ENCODE measurements at places on chromosomes 12 and 14.
A peak's percentile ranks its signal among the peaks of the same experiment; 100 is the strongest.

DNA sequence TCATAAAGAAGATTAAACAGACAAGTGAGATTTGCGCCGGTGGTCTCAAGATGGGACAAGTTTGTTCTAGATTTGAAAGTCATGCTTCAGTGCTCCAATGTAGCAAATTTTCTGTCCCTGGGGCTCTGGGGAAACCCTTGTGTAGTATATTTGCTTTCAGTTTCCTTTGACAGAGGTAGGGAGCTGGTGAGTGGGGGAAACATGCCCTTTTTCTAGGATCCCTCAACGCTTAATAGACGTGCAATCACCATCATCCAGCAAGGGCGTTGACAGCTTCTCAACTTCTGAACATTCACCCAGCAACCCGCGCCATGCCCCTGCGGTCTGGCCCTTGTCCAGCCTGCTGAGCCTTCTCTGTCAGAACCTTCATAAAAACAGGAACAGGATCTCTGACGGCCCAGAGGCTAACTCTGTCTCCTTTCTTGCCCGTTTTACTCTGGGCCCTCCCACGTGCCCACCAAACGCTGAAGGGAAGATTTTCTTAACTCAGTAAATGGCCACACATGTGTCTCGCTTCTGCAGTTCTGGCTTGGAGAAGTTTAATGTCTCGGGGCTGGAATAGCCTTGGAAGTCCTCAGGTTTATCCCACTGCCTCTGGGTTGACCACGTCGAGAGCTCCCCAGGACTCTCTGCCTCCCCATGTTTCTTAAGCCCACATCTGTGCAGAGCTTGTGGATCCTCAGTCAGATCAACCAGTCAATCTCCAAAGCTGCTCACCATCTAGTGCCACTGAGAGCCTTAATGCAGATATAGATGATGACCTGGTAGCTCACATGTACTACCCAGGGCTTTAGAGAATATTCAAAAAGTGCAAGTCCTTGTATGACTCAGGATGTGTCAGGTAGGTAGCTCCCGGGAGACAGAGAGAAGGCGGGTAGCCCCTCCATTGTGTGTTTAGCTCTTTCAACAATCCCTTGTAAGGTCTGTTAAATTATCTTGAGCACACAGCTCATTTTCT is 58.1 kb upstream of the CCND2 start:
- DNase-seq: no peak

DNA sequence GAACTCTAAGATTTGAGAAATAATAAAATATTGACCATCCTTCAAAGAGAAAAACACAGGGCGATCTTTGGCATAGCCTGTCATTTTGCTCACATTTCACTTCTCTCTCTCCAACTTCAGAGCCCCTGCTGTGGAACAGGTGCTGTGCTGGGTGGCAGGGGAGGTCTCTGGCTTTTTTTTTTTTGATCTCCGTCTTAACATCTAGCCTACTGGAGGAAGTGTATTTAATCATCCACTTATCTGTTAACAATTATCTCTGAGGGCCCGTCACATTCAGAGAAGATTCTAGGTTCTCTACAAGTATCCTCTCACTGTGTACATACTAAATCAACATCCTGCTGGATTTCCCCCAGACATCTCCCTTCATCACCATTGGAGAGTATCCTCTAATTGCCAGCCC is 34.1 kb downstream of the CHST11 start:
- DNase-seq: no peak

DNA sequence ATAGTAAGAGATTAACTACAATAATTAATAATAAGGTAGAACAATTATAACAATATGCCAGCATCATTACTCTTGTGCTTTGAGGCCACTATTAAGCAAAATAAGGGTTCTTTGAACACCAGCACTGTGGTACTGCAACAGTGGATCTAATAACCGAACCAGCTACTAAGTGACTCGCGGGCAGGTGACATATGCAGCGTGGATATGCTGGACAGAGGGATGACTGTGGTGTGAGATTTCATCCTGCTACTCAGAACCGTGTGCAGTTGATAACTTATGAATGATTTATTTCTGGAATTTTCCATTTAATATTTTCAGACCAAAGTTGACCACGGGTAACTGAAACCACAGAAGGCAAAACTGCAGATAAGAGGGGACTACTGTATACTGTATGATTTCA is 34.4 kb downstream of the BMAL2 start:
- DNase-seq: no peak

DNA sequence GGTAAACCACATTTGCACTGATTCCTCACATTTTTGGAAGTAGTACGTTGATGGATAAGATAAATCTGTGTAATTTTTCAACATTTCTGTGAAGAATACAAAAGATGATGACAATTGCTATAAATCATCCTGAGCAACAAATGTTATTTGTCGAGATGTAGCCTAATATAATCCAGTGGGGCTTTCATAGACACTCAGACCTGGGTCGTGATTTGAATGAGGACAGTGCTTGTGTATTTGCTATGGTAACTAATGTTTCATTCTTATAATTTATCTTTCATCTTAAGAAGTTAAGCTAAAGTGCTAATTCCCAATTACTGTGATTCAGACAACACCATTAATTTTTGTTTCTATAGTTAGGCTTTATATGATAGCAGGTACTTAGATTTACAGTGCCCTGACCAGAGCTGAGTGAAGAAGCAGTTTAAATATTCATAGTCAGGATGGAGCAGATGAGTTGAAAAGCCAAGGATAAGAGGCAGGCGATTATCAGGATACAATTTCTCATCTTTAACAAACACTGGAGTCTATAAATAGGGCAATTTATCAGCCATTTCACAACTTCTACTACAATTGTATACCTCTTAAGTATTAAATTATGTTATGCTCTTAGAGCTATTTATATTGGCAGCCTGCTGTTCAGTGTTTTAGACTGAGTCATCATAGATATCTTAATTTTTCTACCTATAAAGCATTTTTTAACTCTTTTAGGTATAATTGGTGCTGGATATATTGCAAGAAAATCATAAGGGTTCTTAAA is 359.9 kb downstream of the TRHDE start:
- DNase-seq: no peak

GRCh38 chr14:88825503-88825902 is 1.1 kb downstream of the TTC8 start:
- DNase-seq: no peak

DNA sequence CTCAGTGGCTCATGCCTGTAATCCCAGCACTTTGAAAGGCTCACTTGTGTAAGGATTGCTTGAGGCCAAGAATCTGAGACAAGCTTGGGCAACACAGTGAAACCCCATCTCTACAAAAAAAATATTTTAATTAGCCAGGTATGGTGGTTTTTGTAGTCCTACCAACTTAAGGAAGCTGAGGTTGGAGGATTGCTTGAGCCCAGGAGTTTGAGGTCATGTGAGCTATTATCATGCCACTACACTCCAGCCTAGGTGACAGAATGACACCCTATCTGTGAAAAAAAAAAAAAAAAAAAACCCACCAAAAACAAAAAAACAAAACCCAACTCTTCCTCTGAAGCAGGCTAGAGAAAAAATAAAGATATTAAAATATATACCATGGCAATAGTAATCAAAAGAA is 41.2 kb downstream of the TMEM116 start:
- no peak for DNase-seq

GRCh38 chr12:119710965-119711551 is 43.1 kb downstream of the PRKAB1 start:
- no peak for DNase-seq

- DNase-seq: no peak
Observed at GRCh38 chr12:67327466-67327865, 58.3 kb downstream of the CAND1 start.

DNA sequence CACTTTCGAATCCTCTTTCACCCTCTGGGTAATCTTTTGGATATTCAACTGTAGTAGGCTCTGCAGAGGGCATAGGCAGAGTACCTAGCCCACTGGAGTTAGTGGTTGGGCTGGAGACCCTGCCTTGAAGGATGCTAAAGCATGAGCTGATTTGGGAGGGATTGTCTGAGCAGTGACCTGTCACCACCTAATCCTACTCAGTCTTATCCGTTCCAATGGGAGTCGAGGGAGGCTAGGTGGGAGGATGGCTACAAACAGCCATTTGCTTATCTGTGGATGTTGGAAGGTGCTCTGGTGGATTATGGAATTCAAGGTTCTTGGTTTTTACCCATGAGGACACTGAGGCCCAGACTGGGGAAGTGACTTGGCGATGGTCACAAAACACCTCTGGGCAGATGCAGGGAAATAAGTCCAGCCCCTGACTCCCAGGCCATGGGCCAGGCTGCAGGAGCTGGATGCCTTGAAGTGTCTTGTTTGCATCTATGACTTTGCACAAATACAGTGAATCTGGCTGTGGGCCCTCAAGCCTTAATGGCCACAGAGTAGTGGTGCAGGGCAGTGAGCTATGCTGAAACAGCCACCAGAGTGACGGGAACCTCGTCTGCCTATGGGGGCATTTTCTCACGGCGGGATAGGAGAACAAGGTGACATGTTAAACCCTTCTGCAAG is 3.7 kb downstream of the KMT5A start:
- DNase-seq: no peak

- no peak for DNase-seq
Observed at GRCh38 chr12:108702595-108703320, 28.6 kb downstream of the CORO1C start.

GRCh38 chr12:68867606-68868005 is 59.6 kb downstream of the MDM2 start:
- DNase-seq: no peak

- DNase-seq: no peak
Observed at GRCh38 chr14:89544636-89545301, 127.7 kb upstream of the FOXN3 start.

DNA sequence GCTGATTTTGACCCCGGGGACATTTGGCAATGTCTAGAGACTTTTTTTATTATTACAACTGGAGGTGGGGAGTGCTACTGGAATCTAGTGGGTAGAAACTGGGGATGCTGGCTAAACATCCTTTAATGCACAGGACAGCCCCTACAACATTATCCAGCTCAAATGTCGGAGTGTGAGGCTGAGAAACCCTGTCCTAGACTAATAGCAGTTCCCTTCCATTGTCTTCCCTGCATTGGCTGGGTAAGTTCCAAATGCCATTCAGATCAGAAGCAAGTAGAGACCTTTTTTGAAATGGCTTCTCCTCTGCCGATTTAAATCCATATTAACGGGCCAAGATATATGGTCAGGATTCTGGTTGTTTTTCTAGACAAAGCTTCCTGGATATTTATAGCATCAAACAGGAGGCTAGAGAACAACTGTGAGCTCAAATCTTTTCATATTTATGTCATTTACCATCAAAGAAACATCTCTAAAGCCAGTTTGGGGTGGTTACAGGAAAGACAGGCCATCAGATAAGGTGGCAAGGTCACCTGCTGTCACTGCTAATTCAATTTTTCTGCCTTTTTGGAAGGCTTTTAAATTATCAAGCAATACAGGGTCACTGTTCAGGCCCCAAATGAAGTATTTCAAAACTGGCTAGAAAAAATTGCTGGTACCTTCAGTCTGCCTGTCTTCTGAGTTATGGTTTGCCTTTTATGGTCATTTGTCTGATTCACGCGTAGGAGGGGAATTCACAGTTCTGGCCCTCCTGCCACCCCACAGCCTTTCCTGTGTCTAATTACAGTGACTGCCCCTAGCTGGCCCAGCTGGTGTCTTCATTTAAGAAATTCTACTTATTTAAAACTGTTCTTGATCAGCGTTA is 20.1 kb upstream of the AKAP5 start:
- no peak for DNase-seq

GRCh38 chr14:103108749-103109207 is 14.3 kb downstream of the EXOC3L4 start:
- DNase-seq: no peak

GRCh38 chr12:101653503-101653902 is 43.9 kb upstream of the CHPT1 start:
- no peak for DNase-seq

- DNase-seq: peak; percentile 57
Observed at GRCh38 chr14:100726550-100727085, at the start of gene DLK1. DLK1 (plus strand) TSS chr14:100726892; CDS start chr14:100727069, 177 bp downstream.

- DNase-seq: no peak
Observed at GRCh38 chr12:108728820-108729611, 2.3 kb downstream of the CORO1C start.

GRCh38 chr12:30630979-30631285 is 64.7 kb downstream of the IPO8 start:
- DNase-seq: no peak

GRCh38 chr12:6044082-6044481 is 80.4 kb downstream of the VWF start:
- DNase-seq: no peak

DNA sequence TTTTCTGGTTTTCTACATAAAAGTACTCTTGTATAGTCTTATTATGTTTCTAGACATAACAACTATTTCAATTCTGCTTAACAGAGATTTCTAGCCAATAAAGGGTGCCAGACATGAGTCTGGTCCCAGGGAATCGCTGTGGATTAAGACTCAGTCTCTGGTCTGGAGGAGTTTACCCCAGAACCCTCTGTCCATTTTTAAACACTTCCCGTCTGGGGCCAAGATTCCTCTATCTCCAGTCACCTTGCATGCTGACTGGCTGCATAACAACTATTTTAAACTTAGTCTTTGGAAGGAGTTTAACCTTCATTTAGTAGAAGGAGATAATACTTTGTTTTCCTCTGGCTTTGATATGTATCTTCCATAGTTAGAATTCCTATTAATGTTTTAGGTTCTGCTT is 163.1 kb upstream of the IFNG-AS1 start:
- DNase-seq: no peak

DNA sequence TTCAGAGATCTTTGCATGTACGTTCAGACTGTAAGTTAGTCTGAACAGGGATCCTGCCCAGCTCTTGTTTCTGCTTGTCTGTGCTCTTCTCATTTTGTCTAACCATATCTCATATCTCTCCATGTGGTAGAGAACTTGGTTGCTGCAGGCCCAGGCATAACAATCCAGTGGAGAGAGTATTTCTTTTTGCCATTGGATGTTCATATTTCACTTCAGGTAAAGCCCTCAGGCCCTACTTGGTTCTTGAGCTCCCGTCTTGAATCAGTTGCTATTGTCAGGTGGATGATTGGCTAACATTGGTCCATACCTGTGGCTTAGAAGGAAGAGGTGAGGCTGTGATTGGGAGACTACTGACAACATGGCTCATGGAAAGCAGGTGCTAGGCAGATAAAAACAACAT is 357.7 kb upstream of the FLRT2 start:
- DNase-seq: no peak

- no peak for DNase-seq
Observed at GRCh38 chr12:46701356-46701755, 124.4 kb downstream of the SLC38A4 start.

- no peak for DNase-seq
Observed at GRCh38 chr12:108253540-108253939, 85.6 kb downstream of the CMKLR1 start.

GRCh38 chr14:77882098-77882497 is 82.2 kb downstream of the ADCK1 start:
- no peak for DNase-seq

- no peak for DNase-seq
Observed at GRCh38 chr12:78790148-78790547, 74.4 kb upstream of the SYT1 start.

GRCh38 chr14:66069830-66070541 is 416.2 kb upstream of the CCDC196 start:
- DNase-seq: no peak

All from mesothelial cell of epicardium (in vitro differentiated cells).